ENCODE measurements at places on chromosomes 4 and X.
A peak's percentile ranks its signal among the peaks of the same experiment; 100 is the strongest.

GRCh38 chr4:46258431-46258830, 131.5 kb downstream of the GABRA2 start:
- ATAC-seq = no peak

DNA sequence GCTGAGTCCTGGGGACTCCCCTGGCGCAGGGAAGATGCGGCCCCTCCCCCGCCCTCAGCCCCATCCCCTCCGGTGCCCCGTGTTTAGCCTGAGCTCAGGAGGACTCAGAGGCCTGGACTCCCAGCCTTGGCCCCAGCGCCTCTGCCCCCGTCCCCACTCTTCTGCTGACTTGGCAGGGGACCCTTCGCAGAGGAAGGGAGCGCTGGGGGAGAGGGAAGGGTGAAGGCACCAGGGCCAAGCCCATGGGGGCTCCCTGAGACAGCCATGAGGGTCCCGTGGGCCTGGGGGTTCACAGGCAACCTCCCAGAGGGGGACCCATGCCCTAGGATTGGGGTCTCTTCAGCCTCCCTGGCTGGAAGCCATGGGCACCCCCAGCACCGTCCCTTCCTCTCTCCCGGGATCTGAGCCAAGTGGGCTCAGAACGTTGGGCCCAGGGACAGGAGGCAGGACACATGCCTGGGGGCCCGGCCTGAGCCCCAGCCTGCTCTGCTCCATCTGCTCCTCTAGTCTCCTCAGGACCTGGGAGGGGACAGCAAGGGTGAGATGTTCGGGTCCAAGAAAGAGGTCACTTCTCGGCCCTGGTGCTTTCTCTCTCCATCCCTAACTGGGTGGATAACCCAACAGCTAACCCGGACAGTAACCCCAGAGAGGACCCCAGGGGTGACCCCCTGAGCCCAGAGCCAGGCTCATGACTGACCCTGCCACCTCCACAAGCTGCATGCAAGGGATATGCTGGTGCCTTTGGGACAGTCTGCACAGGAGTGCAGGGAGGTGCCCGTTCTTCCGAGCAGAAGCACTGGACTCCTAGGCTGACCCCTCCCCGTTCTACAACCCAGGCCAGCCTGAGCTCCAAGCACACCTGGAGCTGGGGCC, 1.5 kb upstream of the CPLX1 start:
- ATAC-seq = peak; percentile 14

GRCh38 chr4:144985014-144985413, 113.0 kb downstream of the ANAPC10 start:
- ATAC-seq = no peak

GRCh38 chrX:85977218-85977617, 70.1 kb downstream of the CHM start:
- ATAC-seq = no peak

DNA sequence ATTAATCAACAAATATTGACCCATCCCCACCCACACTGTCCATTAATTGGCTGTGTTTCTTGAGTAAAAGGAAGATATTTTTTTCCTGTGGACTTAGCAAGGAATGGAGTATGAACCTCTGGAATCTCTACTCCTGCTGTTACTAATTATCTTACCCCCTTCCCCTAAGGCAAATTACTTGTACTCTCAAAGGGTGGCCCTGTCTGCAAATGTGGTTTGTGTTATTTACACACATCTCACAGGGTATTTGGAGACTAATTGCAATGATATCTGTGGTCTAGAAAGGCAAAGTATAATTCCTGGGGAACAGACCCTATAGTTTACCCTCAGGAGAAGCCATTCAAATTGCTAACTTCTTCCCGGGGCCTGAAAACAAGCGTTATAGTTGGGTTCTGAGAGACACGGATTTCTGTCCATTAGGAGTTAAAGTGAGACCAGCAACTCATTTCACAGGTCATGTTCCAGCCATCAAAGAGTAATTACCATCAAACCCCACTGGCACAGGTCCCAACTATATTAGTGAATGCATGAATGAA, 133.0 kb upstream of the RASGEF1B start:
- no peak for ATAC-seq

DNA sequence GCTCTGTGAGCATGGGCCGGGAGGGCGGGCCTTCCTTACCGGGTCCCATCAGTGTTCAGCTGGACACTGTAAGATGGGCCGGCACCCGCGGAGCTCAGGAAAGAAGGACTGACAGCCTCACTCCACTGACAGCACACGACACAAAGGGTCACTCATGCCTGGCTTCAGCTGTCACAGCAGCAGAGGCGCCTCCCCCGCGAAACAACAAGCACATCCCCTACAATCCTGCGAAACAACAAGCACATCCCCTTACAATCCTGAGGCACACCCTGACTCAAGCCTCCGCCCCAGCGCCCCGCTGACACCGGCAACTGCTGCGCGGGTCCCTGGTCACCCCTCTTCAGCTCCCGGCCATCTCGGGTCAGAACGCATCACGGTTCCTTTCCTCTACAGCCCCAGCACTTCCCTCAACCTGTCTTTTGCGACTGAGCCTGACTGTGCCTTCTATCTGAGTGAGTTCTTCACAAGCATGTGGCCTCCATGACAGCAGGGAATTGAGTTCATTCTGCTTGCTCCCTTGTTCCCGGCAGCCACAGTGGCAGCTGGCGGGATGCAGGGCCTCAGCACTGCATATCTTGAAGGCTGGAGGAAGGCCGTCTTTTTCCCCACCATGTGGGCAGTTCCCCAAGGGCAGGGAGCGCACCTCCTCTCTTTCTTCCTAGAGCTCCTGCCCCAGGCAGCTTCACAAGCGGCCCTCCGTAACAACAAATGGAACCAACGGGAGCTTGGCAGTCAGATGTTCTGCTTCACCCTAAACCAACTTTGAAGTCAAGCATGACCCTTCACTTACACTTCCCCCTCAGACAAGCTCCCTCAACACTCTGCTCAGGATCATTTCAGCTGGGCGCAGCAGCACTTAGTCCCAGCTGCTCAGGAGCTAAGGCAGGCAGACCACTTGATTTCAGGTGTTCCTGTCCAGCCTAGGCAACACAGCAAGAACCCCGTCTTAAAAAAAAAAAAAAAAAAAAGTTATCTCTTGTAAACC, 39.6 kb downstream of the SCD5 start:
- no peak for ATAC-seq

GRCh38 chr4:74369855-74370254, 4.9 kb downstream of the EREG start:
- ATAC-seq = no peak

GRCh38 chrX:139902559-139902958, 30.3 kb downstream of the ATP11C start:
- no peak for ATAC-seq

DNA sequence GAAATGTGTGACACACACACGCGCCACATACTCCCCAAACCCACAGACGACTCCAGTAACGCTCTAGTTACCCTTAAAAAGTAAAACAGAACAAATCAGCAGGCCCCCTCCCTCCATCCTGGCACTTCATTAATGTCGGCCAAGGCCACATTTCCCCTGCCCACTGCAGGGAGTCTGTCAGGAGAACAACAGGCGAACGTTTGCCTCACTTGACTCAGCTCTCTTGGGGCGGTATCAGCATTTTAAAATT, 671 bp upstream of the FHIP1A start:
- no peak for ATAC-seq

GRCh38 chr4:78569306-78569821, 17.8 kb downstream of the ANXA3 start:
- ATAC-seq = peak; percentile 86

GRCh38 chr4:57945298-57945697, 835.1 kb upstream of the IGFBP7 start:
- no peak for ATAC-seq

- no peak for ATAC-seq
Measured at GRCh38 chr4:118335324-118335723, 17.5 kb downstream of the PRSS12 start.

DNA sequence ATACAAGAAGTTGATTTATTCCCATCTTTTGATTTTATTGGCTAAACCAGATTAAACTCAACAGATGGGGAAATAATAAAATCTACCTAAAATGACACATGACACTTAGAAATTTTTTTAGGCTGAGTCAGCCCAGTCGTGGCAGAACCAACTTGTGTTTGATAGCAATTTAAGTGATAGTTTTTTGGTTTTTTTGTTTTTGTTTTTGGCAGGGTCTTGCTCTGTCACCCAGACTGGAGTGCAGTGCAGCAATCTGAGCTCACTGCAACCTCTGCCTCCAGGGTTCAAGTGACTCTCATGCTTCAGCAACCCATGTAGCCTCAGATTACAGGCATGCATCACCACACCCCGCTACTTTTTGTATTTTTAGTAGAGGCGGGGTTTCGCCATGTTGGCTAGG, 370.3 kb upstream of the NOCT start:
- peak; percentile 64 for ATAC-seq

DNA sequence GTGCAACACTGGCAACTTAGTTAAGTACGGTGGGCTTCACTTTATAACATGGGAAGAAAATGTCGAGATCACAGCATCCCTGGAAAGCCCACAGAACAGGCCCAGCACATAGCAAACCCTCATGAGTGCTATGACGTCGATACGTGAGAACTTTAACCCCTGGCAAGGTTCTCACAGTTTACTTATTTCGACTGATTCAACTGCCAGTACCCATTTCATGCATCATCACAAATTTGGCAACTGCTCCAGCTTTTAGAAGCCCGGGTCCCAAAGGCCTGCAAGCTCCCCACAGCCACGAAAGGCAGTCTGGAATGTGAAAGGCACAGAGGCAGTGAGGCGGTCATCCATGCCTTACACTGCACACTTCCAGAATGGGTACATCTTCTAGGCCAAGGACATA, 41.2 kb downstream of the RELL1 start:
- ATAC-seq = no peak

DNA sequence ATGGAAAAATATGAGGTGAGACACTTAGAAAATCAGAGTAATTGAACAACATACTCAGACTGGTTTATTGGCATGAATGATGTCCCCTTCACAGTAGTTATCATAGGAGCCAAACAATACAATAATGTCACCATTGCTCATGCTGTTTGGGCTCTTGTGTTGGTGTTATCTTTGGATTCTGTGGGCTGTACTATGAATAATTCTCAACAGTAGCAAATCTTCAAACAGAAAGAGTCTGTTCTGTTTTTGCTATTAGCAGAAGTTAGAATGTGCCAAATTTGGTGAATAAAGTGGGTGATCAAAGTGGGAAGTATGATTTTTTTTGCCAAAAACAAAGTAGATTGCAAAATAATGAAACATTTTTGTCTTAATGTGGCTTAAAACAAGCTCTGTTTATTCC, 58.3 kb downstream of the GRID2 start:
- no peak for ATAC-seq

DNA sequence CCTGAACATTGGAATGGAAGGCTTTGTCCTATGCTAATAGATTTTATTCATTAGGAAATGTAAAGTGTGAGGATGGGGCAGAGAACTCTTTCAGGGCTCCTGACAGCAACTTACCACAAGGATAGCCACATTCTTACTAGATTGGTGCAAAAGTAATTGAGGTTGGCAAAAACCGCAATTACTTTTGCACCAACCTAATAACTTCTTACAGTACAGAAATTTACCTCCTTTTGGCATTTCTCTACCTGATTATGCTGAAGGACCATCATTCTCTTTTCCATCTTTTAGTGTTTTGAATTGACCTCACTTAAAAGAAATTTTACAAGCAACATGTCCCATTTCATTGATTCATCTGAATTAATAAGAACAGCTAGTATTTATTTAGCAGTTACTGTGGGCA, 109.2 kb upstream of the AP1S2 start:
- no peak for ATAC-seq

DNA sequence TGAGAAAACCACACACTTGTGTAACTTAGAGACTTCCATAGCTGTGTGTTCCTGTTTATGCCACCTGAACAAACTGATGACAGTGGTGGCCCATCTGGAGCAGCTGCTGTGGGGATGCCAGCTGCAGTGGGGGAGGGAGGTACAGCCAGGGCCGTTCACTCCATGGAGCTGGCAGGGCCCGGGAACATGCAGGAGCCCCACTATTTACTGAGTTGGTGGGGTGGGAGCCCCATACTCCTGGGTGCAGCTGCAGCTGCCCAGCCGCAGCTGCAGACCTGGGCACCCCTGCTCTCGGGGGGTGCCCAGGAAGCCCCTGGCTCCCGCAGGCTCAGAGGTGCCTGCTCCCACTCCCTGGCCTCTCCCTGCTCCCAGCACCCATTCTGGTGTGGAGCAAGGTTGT, 398.6 kb upstream of the RASGEF1B start:
- no peak for ATAC-seq

DNA sequence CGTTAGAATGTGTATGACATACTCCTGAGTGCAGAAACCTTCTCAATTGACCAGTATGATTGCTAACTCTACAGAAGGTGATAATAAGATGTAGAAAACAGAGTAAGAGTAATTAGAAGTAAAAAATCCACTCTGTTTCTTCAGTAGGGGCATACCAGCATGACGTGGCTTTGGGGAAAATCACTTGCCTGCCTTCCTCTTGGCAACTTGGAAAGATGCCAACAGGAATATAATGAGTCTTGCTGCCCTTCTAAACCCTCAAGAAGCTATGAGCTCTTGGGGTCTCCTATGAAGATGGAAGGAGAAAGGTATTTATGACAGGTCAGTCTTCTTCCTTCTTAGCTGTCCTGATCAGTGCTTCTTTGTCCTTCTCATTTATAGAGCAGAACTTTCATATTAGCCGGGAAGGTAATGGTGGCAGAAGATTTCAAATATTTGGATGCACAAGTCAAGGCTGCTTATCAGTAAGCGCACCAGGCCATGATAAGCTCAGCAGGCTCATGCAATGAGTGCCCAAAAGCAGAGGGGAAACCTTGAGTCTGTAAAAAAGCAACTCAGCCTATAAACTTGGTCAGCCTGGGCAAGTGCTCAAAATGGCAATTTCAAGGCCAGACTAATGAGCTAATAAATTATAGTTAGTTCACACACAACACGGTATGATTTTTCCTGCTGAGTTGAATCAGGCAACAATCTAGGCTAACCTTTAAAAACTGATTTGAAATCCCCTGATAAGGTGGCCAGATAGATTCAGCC, 69.7 kb upstream of the PPARGC1A start:
- no peak for ATAC-seq

DNA sequence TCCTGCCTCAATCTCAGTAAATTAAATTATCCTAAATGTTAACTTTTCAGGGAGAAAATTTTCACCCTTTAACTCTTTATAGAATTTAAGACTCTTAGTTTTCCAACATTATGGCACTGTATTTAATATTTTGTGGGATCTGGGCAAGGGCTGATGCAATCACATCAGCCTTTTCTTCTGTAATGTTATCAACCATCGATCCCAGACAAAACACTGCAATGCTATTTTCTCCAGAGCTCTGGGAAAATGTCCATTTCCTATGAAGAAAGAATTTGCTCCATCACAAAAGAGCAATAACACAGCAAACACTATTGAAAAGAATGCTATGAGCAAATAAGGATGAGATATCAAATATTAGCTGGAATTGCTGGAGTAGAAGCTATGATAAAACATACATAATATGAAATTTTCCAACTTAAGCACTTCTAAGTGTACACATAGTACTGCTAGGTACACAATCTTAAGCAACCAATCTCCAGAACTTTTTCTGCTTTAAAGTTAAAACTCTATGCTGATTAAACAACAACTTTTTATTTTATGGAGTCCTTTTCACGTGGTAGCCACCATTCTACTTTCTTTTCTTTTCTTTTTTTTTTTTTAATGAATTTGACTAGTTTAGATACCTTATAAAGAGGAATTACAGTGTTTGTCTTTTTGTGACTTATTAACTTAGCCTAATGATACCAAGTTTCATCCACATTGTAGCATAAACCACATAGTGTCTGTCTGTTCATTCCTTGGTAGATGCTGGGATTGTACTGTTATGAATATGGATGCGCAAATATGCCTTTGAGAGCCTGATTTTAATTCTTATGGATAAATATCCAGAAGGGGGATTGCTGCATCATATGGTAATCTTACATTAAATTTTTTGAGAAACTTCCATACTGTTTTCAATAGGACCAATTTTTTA, 43.6 kb downstream of the UGT2A3 start:
- no peak for ATAC-seq

- ATAC-seq = peak; percentile 81
Measured at GRCh38 chr4:25814301-25815136, 48.3 kb downstream of the SEL1L3 start.
